Activated T-cell treated with anti-CD3 and anti-CD28 coated beads, Interleukin-2, amount 50 U/mL, for 72 hours (primary cell): ENCODE measurements at places on chromosomes 16 and 17. TPM values are rescaled to one million over a fixed set of nuclear protein-coding genes. Genes with fewer than 3 reads are reported as not detected.

DNA sequence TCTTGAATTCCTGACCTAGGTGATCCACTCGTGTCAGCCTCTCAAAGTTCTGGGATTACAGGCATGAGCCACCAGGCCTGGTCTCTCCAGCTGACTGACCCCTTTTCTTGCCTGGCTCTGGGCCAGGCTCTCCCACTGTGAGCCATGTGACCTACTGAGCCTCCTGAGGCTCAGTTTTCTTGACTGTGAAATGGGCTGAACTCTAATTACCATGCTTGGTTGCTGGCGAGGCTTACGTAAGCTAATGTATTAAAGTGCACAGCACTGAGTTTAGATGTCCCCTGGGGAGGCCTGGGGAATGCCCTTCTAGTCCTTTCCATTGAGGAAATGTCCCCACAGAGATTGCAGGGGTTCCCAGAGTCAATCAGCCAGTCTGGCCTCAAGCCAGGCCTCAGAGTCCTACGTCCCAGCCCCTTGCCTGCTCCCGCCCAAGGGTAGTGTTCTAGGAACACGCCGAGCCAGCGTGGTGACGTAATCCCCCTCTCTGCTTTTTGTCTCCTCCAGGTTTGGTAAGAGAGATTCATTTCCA lies 45.8 kb upstream of the LGALS9 start:
- DNase-seq: no peak
- no peaks in the 10 kb centered on the region for H3K27me3 ChIP-seq
- peaks cover 7% of the 10 kb centered on the region for H3K36me3 ChIP-seq
- H3K27ac ChIP-seq: peak overlapping the region; percentile 15
- peaks cover 24% of the 10 kb centered on the region for H3K4me1 ChIP-seq

DNA sequence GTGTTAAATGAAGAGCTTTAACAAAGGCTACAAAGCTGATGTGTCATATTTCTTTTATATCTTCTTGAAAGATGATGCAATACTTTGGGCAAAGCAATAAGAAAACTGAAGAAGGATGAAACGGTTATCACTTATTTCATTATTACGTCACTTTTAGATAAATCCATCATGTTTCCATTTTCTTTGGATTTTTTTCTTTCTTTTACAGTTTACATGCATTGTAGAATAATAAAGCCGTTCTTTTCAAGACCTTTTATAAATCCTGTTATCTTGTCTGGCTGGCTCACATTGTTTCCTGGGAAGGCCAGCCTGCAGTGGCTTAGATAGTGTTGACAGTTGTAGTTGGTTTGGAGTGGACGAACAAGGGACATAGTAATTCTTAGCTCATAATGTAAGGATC lies 28.9 kb downstream of the TANC2 start:
- peaks cover 9% of the 10 kb centered on the region for H3K4me1 ChIP-seq
- no peaks in the 10 kb centered on the region for H3K36me3 ChIP-seq
- H3K4me3 ChIP-seq: no peak overlapping the region
- no peak overlapping the region for H3K27ac ChIP-seq

GRCh38 chr16:52709306-52709705 lies 162.4 kb upstream of the TOX3 start:
- no peak overlapping the region for H3K27ac ChIP-seq
- no peak for DNase-seq
- H3K27me3 ChIP-seq: no peaks in the 10 kb centered on the region
- H3K4me1 ChIP-seq: no peaks in the 10 kb centered on the region
- H3K36me3 ChIP-seq: no peaks in the 10 kb centered on the region
- H3K4me3 ChIP-seq: no peak overlapping the region

DNA sequence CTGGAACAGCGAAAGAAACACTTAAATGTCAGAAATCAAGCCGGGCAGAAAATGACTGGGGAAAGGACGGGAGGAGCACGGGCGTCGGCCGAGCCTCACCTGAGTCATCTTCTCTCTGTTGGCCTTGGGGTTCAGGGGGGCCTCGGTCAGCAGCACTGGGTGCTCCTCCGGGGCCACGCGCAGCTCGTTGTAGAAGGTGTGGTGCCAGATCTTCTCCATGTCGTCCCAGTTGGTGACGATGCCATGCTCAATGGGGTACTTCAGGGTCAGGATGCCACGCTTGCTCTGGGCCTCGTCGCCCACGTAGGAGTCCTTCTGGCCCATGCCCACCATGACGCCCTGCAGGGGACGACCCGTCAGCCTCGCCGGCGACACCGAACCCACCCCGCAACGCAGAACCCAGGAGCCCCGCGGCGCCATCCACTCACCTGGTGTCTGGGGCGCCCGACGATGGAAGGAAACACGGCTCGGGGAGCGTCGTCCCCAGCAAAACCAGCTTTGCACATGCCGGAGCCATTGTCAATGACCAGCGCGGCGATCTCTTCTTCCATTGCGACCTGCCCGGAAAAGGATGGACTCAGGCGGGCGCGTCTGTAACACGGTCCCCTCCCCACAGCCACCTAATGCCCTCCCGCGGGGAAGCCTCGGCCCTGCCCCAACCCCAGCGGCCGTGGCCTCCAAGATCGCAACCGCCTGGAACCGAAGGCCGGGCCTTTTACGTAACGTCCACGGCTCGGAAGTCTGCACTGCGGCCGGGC lies 616 bp downstream of the ACTG1 start:
- peak overlapping the region; percentile 99 for H3K27ac ChIP-seq
- H3K36me3 ChIP-seq: peaks cover 36% of the 10 kb centered on the region
- peaks cover 47% of the 10 kb centered on the region for H3K4me1 ChIP-seq
- peak; percentile 56 for DNase-seq
- peak overlapping the region; percentile 99 for H3K4me3 ChIP-seq

The YBX2 gene
- total RNA-seq: 9.5 TPM

The OR1A1 gene
- not detected for total RNA-seq

DNA sequence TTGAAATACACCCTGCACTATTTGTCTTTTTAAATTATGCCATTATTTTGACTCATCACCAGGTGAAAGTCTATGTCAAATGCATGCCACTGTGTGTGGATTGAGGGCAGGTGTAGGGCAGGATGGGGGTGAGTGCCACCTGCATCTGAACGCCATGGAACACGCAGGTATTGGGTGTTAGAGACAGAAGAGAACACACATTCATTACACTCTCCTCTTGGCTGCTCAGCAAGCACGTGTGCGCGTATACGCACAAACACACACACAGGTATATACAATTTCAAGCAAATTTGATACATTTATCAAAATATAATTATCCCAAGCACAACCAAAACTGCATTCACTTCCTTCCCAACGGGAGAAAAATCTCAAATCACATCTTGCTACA lies 268.9 kb downstream of the NTN1 start:
- H3K4me1 ChIP-seq: peaks cover 49% of the 10 kb centered on the region

DNA sequence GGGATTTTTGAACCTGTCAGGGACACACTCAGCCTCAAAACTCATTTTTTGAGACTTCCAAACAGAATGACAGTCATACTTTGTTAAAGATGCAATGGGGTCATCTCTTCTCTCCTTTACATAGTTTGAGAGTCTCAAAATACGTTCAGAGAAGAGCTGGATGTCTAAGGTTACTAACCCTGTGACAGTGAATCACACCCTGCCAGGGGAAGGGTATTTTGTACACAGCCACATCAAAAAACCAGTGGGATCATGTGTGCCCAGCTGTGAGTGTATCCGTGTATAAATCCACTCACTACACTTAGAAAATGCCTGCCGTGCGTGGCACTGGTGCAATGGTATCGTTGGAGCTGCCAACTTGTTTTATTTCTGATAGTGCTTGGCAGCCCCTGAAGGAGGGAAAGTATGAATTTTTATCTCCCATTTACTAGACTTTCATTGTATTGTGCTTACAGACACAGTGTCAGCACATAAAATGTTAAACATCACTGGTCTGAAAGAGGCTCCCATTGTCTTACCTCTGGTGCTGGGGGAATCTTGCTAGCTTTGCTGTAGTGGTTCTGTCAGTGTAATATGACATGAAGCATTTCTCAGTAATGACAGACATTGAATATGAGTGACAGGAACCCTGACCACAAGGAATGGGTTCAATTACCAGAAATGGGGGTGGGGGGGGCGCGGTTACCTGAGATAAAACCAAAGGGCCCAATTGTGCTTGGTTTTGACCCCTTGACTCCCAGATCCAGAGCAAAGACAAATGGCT lies 256.3 kb downstream of the FTO start:
- H3K27me3 ChIP-seq: no peaks in the 10 kb centered on the region
- H3K4me3 ChIP-seq: no peak overlapping the region
- no peaks in the 10 kb centered on the region for H3K36me3 ChIP-seq
- DNase-seq: no peak

The KRTAP2-2 gene
- not detected for total RNA-seq

GRCh38 chr17:1487939-1488825 lies 4.3 kb downstream of the MYO1C start:
- peaks cover 7% of the 10 kb centered on the region for H3K27me3 ChIP-seq
- DNase-seq: peak; percentile 66
- peak overlapping the region; percentile 24 for H3K27ac ChIP-seq
- no peaks in the 10 kb centered on the region for H3K36me3 ChIP-seq
- peak overlapping the region; percentile 81 for H3K4me3 ChIP-seq

- peak overlapping the region; percentile 82 for H3K27ac ChIP-seq
- DNase-seq: peak; percentile 38
- H3K4me3 ChIP-seq: no peak overlapping the region
- H3K36me3 ChIP-seq: no peaks in the 10 kb centered on the region
These were observed 6.7 kb downstream of the TSPOAP1 start for GRCh38 chr17:58321571-58322525.

- no peaks in the 10 kb centered on the region for H3K36me3 ChIP-seq
- H3K4me3 ChIP-seq: no peak overlapping the region
- H3K27me3 ChIP-seq: peaks cover 64% of the 10 kb centered on the region
- no peak for DNase-seq
- H3K27ac ChIP-seq: no peak overlapping the region
These were observed 222.6 kb upstream of the FOXF1 start for GRCh38 chr16:86287664-86288201.

GRCh38 chr16:1003391-1004347 lies 22.1 kb downstream of the SOX8 start:
- H3K27me3 ChIP-seq: no peaks in the 10 kb centered on the region
- DNase-seq: peak; percentile 65
- H3K36me3 ChIP-seq: no peaks in the 10 kb centered on the region
- peaks cover 47% of the 10 kb centered on the region for H3K4me1 ChIP-seq

GRCh38 chr16:56767024-56767423 lies 37.1 kb downstream of the NUP93 start:
- peaks cover 2% of the 10 kb centered on the region for H3K36me3 ChIP-seq
- H3K27ac ChIP-seq: no peak overlapping the region
- no peaks in the 10 kb centered on the region for H3K27me3 ChIP-seq
- no peak overlapping the region for H3K4me3 ChIP-seq
- no peak for DNase-seq

DNA sequence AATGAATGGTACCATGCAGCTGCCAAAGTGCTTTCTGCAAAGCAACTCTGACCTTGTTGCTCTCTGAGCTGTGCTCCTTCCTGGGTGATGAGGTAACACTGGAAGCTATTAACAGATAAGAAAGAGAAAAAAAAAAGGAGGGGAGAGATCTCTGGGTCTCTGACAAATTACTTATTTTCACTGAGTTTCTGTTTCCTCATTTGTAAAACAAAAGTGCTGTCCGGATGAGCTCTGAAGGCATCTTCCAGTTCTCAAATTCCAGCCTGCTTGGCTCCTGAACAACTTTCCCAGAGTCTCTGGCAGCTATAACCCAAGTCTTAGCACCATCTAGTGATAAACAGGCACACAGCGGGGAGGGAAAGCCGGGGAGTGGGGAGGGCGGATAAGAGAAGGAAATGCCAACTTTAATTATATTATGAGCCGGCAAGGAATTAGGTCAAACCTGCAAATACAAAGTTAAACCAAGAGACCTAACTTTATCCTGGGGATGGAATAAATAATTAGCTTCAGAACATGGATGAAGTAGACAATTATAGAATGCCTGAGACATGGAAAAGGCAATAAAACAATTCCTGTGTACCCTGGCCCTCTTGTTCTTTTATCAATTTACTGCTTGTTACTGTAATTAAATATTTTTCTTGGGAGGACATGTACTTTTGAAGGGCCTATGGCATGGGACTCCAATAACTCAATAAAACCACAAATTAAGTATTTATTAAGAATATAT lies 61.3 kb upstream of the KIFC3 start:
- H3K27ac ChIP-seq: no peak overlapping the region
- H3K36me3 ChIP-seq: no peaks in the 10 kb centered on the region
- no peaks in the 10 kb centered on the region for H3K4me1 ChIP-seq

The CEP131 gene
- 8.1 TPM for total RNA-seq

GRCh38 chr17:81364278-81365147 lies 30.7 kb upstream of the BAHCC1 start:
- DNase-seq: no peak
- H3K27ac ChIP-seq: no peak overlapping the region
- peaks cover 24% of the 10 kb centered on the region for H3K4me1 ChIP-seq
- peaks cover 46% of the 10 kb centered on the region for H3K27me3 ChIP-seq
- no peaks in the 10 kb centered on the region for H3K36me3 ChIP-seq

DNA sequence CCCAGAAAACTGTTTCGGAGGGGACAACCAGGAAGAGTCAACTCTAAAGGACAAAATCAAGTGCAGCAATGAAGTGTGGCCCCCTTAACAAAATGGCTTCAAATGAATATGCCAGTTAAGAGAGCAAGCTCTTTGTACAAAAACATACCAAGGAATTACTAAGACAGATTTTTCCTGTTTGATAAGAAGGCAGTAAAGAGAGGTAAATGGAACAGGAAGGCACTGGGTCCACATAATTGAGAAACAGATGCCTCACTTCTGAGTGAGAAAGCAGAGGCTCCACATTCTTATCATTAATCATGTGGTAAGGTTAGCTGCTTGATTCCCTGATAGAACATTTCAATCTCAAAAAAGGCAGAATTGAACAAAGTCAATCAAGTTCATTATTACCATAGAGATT lies 44.9 kb downstream of the MBTD1 start:
- peaks cover 9% of the 10 kb centered on the region for H3K36me3 ChIP-seq
- H3K27me3 ChIP-seq: no peaks in the 10 kb centered on the region
- DNase-seq: no peak
- H3K4me1 ChIP-seq: no peaks in the 10 kb centered on the region
- peak overlapping the region; percentile 31 for H3K27ac ChIP-seq
- H3K4me3 ChIP-seq: no peak overlapping the region

DNA sequence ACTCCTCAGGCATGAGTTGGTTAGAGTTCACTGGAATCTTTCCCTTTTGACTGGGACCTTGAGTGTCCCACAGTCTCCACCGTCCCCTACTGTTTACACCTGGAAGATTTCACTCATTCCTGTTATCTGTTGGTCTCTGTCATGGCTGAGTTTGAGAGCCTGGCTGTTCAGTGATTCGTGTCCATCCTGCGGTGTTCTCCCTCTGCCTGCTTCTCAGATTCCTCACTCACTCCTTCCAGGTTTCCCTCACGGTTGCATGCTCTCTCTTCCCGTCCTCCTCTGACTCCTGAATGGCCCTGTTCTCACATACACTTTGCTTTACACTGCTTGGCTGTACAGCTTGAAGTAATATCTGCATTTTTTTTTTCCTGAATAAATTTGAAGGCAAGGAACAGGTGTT lies 24.5 kb downstream of the OR1D5 start:
- no peak overlapping the region for H3K4me3 ChIP-seq
- H3K27me3 ChIP-seq: peaks cover 25% of the 10 kb centered on the region
- no peak for DNase-seq
- peaks cover 13% of the 10 kb centered on the region for H3K4me1 ChIP-seq
- H3K27ac ChIP-seq: no peak overlapping the region

GRCh38 chr16:58413359-58413758 lies 21.1 kb downstream of the GINS3 start:
- no peak overlapping the region for H3K4me3 ChIP-seq
- no peaks in the 10 kb centered on the region for H3K36me3 ChIP-seq
- no peak for DNase-seq
- H3K4me1 ChIP-seq: no peaks in the 10 kb centered on the region
